ENCODE measurements at places on chromosomes 3 and 15.
A peak's percentile ranks its signal among the peaks of the same experiment; 100 is the strongest.

DNA sequence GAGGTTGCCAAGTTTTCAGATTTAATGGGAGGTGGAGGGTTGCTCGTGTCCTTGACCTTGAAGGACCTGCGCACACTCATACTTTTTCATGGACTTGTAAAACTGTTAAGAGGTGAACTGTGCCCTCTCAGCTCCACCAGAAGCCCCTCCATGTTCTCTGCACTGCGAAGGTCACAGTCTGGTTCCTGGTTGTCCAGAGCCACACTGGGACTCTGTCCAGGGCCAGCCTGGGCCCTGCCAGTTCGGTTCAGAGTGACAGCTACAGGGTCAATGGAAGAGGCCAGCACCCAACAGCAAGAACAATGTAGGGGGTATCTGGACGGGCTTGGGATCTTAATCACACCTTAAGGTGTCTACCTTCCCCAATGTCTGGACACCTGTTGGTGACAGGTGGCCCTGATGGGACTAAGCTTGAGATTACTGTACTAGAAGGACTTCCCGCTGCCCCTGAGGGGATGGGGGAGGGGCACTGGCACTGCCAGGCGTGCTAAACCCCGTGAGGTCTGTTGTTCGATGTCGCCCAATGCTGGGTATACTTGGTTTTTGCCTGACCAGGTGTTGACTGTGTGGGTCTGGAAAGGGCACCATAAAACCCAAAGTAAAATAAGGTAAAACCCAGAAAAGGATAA lies 34.7 kb downstream of the GRK7 start:
- DNase-seq: no peak

DNA sequence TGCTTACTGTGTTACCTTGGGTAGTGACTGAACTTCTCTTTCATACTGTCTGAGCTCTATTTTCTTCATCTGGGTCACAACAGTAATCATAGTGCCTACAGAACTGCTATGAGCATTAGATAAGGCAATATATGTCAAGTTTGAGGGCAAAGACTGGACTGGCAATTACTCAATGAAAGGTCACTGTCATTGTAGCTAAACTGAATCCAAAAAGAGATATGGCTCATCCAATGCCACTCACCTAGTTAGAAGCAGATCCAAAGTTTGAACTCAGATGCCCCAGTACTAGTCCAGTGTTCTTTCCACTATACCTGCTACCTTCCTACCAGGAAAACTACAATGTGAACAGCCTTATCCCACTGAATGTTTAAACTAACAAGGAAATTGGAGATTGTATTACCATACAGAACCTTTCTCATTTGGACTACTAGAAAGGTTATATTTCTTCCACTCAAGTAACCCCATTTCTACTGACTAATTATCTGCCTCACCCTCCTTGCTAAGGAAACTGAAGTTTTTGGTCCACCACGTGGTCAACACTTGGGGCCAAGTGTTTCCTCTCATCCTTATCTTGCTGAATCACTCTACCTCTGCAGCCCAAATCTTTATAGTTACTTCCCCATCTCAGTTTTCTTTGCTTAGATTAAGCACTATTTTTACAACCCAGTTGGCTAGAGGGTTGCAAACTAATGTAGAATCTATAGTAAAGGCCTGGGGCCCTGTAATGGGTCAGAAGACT lies 202.3 kb upstream of the LPP start:
- DNase-seq: no peak

GRCh38 chr15:78943692-78944091 lies 1.2 kb downstream of the CTSH start:
- DNase-seq: peak; percentile 67

GRCh38 chr3:37505415-37505814 lies 331.0 kb upstream of the LRRFIP2 start:
- DNase-seq: no peak

GRCh38 chr3:126147147-126147931 lies 33.0 kb downstream of the ALDH1L1 start:
- no peak for DNase-seq

GRCh38 chr3:169354774-169355501 lies 308.6 kb downstream of the MECOM start:
- DNase-seq: no peak

- no peak for DNase-seq
Measured at GRCh38 chr3:15756505-15756904, 41.3 kb downstream of the ANKRD28 start.

DNA sequence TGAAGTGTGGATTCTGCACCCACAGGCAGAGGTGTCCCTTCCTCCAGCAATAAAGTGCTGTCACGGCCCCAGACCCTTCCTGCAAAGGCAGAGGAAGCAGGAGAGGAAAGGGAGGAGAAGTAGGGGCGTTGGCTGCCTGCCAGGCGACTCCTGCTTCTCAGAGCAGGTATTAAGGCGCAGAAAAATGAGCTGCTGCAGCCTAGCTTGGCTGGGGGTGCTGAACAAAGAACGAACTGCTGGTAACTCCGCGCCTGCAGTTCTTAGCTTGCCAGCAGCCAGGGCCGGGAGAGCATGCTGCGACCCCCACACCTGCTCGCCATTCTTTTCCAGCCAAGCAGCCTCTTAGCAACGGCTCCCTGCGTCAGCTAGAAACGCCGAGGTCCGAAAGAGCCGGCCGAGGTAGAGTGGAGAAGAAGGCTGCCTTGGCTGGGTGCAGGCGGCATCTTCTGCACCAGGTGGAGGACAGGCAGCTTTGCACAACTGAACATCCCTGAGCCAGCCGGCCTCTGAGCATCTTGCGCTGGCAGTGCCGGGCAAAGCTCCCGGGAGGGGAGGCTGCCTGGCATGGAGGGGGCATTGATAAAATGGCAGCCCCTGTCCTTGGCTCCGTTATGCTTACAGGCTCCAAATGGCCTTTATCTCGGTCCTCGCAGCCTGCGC lies 296.0 kb downstream of the MEX3B start:
- no peak for DNase-seq

DNA sequence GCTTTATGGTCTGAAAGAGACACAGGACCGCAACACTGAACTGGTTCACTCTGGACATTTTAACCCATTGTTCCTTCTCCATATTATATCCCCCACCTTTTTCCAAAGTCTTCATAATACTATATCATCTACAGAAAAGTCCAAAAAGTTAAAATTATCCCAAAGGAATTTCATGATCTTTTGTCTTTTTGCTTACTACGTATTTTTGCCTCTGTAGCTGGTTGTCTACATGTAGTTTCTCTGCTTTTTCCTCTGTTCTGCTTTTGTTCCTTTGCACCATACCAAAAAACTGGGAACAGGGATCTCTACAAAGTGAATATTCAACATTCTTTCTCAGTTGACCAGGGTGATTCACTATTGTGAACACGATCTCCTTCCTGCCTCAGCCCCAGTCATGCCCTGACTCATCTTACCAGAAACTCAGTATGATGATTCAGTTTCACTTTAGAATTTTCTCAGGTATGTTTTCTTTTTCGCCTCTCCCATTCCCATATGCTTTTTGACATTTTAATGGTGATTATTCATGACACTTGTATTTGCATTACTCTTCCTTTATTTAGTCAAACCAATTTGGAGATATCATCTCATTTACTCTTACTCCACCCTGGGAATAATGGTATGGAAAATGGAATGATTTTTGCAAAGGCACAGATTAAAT lies 14.5 kb downstream of the EMC4 start:
- DNase-seq: no peak

- DNase-seq: no peak
Measured at GRCh38 chr3:79178471-79179180, 589.2 kb downstream of the ROBO1 start.

- DNase-seq: no peak
Measured at GRCh38 chr15:70235347-70235746, 137.6 kb upstream of the TLE3 start.

- DNase-seq: no peak
Measured at GRCh38 chr15:92155934-92156333, 237.7 kb upstream of the ST8SIA2 start.

GRCh38 chr15:27358751-27359434 lies 387.9 kb downstream of the GABRG3 start:
- DNase-seq: peak; percentile 56

GRCh38 chr3:149466192-149466591 lies 8.3 kb upstream of the TM4SF4 start:
- DNase-seq: no peak

DNA sequence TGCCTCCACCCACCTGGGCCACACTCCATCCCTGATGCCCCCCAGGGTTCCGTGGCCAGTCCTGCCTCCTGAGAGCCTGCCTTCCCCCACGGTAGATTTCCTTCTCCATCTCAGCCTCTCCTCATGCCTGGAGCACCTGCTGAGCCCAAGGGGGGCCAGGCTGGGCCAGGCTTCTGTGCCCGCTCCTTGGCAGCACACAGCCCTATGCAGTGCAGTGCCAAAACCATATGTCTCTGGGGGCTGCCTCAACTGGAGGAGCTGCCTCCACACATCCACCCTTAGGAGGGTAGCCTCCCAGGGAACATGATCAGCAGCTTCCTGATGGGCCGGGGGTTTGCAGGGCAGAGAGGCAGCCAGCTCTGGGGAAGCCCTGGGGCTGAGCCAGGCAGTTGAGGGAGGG lies 24.6 kb upstream of the GATA2 start:
- DNase-seq: no peak

GRCh38 chr3:121698901-121699300 lies 38.2 kb upstream of the HCLS1 start:
- no peak for DNase-seq

Data from hepatocyte (in vitro differentiated cells).